NCI-H187 (cell line): ENCODE measurements at places on chromosomes 11 and 22.

- DNase-seq, result no peak
Observed at GRCh38 chr11:2346014-2346413, 31.1 kb upstream of the CD81 start.

GRCh38 chr22:31853736-31854495, 90.4 kb upstream of the YWHAH start:
- DNase-seq, result no peak

DNA sequence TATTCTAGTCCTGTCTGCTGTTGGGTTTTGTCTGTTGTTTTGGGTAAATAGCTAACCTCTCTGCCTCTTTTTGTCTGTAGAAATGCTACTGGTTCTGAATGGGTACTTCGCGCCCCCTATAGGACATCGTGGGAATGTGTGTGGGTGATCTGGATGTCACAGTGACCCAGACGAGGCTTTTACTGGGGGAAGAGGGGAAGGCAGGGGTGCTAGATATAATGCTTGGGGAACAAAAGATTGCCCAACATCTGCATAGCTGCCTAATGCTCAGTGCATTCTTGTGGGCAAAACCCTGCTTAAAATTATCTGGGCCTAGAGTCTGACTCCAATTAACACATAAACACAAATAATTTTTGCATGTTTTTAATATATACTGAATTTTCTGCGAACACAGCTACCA, 57.7 kb downstream of the BMAL1 start:
- DNase-seq, result peak; percentile 23

- DNase-seq, result no peak
Observed at GRCh38 chr11:81839976-81840375, 893.7 kb downstream of the FAM181B start.
